H7 (cell line): ENCODE measurements at places on chromosomes 4 and X.

DNA sequence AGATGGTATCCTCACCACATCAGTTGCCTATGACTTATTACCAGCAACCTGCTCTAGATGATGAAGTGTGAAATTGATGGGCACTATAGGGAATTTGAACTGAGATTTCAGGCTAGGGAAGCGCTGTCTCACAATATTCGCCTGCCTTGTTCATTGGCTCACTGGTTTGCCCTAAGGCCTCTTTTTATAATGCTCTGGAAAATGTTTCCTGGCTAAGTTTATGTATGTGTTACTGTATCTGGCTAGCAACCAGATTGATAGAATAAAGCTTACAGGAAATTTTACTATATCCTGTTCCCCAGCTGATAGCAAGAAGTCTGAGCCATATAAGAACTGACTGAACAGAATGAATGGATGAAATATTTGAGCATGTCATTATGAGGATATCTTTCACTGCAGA, 71.6 kb downstream of the GSTCD start:
- DNase-seq: no peak

DNA sequence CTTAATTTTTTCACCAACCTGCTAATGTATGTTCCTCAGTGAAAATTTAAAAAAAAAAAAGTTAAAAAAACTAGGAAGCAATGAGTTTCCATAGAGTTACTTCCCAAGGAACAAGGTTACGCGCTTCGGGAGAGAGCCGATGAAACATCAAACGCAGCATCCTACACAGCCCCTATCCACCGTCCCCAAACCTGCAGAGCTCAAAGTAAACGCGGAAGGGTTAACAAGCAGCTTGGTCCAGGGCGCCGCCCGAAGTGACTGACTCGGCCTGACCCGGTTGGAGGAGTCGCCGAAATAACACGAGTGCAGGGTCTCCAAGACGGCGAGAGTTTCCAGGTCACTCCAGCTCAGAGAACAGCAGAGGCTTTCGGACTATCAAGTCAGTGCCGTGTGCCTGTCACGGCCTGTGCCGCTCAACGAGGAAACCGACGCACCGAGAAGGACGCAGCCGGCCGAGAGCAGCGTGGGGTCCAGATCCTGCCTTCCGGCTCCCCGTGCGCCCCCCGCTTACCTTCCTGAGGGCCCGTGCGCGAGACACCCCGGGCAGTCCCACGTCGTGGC, 512 bp downstream of the NOP14 start:
- DNase-seq: peak; percentile 72

DNA sequence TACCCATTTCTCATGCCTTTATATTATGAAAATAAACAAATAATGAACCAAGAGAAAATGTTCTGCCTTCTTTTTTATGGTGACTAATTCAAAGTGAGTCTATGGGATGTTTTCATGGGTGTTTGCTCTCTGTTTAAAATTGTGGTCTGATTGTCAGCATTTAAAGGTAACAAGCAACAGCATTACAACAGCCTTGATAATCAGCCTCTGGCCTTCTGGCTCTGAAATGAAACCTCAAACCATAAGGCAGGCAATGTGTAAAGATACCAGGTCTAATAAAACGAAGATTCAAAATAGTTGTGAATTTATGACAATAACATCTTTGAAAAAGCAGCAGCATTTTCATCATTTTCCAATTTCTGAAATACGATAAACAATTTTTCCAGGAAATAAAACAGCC, 63.7 kb downstream of the FAM13A start:
- no peak for DNase-seq

GRCh38 chr4:31100536-31100935, 380.4 kb downstream of the PCDH7 start:
- no peak for DNase-seq
